Activated T-cell treated with anti-CD3 and anti-CD28 coated beads for 24 hours (primary cell): ENCODE measurements at places on chromosomes 16 and 17.

DNA sequence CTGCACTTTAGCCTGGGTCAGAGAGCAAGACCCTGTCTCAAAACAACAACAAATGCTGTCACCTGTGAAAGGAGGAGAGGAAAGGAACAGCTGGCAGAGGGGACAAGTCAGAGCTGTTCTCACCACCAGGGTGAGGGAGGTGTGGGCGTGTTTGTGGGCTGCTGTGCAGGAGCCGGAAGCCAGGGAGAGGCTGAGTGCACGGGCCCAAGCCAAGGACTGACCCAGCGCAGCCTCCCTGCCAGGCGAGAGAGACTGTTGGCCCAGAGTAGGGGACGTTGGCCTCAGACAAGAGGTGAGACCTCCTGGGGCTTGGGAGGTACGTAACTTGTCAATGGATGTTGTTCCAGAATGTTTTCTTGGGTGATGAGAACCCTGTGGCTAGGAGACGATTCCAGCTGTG, 10.7 kb downstream of the SPNS2 start:
- DNase-seq = no peak

GRCh38 chr17:4045487-4045886, 81.2 kb upstream of the ATP2A3 start:
- no peak for DNase-seq

GRCh38 chr17:42459801-42460281, 1.2 kb downstream of the ATP6V0A1 start:
- DNase-seq = no peak

GRCh38 chr17:42553161-42553818, 567 bp downstream of the HSD17B1 start:
- DNase-seq = no peak

DNA sequence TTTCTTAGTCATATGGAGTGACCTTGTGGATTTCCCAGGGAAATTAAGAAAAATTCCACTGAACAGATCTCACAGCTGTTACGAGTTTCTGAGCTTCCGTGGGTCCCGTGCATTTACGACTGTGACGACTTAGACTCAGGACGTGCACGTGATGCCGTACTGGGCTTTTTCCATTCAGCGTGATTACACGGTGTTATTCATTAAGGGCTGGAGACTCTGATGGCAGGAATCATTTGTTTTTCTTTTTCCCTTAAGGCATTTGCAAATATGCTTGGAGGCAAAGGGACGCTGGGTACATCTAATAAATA, 57.2 kb downstream of the TBC1D16 start:
- DNase-seq = no peak

DNA sequence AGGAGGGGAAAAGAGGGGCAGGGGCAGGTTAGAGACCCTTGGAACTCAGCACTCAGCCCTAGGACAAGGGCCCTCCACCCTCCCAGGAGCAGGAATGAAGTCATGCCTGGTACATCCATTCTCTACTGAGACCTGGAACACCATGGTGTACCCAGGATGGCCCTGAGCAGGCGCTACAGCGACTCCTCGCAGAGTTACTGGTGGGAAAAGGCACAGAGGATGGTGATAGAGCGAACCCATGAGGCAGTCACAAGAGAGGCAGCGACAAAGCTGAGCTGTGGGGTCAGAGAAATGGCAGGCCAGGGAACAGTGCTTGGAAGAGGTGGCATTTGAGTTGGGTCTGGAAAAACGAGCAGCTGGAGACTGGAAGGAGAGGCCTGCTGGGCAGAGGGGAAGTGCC, 37.5 kb downstream of the SRCIN1 start:
- DNase-seq = no peak
